ENCODE measurements at places on chromosomes 11 and 22.
A peak's percentile ranks its signal among the peaks of the same experiment; 100 is the strongest.

- DNase-seq, result no peak
These were observed 10.0 kb downstream of the PRG3 start for GRCh38 chr11:57370941-57371340.

- DNase-seq, result no peak
These were observed 232.5 kb downstream of the RAB38 start for GRCh38 chr11:87942786-87943185.

GRCh38 chr11:96098511-96099241, 174.8 kb upstream of the MTMR2 start:
- no peak for DNase-seq

DNA sequence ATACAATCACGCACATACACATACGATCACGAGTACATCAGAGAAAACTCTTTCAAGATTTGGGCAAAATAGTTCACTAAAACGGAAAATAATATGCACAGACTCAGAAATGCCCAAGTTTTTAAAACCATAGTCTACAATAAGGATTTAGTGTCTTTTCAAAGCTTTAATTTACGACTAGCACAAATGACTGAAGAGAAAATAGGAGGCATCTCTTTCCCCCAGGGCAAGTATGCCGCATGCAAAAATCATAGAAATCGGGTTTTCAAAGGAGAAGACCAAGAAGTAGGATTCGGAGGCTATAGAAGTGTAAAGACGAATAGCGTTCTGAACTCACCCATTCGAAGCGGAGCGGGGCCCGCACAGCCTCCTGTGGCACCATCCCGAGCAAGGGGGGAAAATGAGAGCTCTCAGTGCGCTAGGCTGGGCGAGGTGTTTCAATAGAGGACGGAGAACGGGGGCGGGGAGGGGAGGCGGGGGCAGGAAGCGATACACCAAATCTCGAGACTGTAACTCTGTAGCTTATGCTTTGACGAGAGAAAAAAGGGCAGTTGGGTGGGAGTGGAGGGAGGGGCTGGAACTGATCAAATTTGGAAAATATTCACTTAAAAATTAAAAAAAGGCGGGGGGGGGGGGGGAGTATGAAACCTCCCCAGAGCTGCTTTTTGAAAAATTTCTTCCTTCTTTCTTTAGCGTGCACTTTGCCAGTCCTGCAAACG, 15.8 kb downstream of the BLID start:
- DNase-seq, result peak; percentile 57

DNA sequence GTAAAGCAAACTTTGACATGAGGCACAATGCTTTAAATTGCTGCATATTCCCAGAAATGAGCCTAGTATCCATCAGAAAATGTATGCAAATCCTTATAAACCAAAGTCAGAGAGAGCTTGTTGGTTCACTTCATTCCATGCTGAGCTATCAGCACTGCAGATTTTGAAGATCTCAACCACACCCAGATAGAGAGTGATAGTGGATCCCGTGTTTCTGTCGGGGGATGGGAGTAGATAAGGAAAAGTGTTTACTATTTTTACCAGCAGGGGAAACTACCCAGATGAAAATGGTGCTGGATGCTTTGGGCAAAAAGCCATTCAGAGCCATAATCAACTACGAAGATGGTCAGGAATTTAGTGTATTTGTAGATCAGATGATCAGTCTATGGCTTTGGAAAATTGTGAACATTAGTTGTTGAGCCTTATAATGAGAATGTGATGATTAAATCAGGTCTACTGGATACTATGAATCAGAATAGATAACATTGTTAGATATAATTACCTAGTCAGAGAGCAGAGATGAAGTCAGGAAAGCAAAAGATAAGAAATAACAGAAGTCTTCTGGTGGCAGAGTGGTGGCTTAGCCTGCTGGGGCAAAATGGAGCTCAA, 10.8 kb downstream of the OR51B6 start:
- no peak for DNase-seq

GRCh38 chr11:118998822-118999221, 884 bp downstream of the CENATAC start:
- DNase-seq, result no peak

DNA sequence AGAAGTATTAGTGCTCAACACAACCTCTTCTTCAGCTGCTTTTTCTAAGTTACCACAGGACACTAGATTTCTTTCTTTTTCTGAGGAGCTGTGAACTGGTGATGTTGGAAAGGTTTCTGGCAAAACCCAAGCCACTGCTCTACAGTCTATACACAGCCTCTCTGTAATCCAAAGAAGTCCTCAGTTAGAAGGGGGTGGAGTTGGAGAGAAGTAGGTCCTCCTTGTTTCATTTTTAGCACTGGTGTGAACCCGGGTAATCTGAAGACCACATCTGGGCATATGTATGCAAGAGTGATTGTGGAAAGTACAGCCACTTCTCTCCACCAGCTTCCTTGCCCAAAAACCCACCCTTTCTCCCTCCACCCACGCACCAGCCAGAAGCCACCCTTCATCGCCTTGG, 1168.1 kb downstream of the LRRC4C start:
- DNase-seq, result no peak

GRCh38 chr22:20113551-20114310, 2.2 kb upstream of the RANBP1 start:
- DNase-seq, result no peak

DNA sequence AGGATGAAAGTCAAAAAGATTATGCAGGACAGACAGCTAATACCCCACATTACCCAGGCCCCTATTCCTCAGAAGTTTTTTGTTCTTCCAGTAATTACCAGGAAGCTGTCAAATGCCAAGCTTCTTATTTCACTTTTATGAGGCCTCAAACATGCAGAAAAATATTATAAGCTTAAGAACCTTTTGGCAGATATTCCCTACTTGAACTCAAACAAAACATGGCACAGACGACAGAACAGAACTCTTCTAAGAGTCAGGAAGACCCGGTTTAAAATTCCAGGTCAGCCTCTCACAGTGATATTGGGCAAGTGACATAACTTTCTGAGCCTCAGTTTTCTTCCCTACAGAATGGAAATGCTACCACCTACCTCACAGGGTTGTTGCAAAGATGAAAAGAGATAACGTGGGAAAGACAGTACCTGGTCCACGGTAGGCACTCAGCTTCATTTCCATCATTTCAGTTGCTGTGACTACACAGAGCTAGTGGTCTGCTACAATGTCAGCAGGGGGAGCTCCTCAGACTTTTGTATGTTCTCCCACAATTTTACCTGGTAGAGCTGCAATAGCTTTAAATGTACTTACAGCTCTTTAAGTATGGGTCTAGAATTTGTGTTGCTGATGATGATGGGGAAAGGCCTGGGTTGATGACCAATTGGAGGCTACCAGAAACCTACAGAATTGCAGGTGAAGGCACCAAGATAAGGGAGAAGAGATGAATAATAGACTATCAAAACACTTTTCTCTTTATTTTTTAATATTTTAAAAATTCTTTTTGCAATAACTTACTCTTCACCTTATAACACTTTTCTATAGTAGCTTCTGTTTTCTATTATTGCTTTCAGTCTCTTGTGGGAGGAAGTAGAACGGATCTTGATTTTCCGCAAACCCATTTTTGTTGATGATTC, 98.3 kb upstream of the CHRM4 start:
- no peak for DNase-seq

GRCh38 chr11:115527534-115528125, 23.4 kb upstream of the CADM1 start:
- DNase-seq, result no peak

- DNase-seq, result no peak
These were observed 48.7 kb downstream of the LRRC32 start for GRCh38 chr11:76621868-76622267.

DNA sequence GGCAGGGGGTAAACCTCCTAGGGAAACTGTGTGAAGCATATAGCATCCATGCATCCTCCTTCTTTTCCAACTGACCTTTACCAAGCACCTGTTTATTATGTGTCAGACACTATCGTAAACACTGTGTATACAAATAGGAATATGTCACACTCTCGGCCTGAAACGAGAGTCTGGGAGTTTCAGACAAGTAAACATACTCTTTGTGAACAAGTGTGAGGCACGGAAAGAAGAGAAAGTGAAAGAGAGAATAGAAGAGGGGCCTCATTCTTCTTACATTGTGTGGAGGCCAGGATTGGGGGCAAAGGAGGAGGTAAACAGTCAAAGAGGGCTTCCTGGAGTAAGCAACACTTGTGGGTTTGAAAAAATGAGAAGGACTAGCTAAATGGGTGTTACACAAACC, 16.4 kb downstream of the CSNK2A3 start:
- no peak for DNase-seq

DNA sequence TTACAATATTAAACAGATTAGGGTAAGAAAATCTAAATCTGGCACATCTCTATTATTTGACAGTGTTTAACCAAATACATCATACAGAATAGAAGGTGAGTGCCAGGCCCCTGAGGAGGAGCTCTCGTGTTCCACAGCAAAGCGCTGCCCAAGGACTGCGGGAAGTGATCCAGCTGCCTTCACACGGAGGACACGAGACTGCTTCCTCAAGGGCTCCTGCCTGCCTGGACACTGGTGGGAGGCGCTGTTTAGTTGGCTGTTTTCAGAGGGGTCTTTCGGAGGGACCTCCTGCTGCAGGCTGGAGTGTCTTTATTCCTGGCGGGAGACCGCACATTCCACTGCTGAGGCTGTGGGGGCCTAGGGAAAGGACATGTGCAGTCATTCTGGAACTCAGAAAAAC, 71.1 kb downstream of the NCAPD3 start:
- DNase-seq, result no peak

GRCh38 chr11:120432056-120433018, 79.2 kb upstream of the GRIK4 start:
- no peak for DNase-seq

GRCh38 chr22:26648011-26648497, 9.3 kb upstream of the MIAT start:
- DNase-seq, result no peak

DNA sequence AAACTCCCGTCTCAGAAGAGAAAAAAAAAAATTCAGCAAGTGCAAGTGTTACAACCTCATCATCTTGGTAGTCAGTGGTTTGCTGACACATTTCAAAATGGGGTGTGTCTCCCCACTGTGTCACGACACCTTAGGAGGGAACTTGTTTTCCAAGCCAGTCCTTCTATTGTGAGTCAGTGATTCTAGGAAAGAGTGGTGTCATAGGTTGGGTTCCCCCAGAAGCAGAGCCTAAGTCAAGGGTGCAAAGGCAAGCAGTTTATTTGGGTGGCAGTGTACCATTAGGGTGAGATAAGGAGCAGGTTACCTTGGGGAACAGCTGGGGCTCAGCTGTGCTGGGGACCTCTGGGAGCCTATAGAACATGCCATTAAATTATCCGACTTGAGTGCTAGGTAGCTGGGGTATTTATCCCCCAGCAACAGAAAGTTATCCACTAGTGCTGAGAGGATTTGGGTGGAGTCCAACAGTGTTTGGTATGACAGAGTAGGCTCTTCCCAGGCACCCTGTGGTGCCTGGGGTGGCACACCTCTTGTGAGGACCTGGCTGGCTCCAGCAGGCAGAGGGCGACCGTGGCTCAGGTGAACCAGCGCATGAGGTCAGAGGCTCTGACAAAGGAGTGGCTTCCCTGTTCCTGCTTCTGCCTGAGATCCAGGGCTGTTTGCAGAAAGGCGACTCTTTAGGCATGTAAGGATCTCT, 41.7 kb downstream of the KIAA1671 start:
- DNase-seq, result no peak

GRCh38 chr22:17769013-17769715, 5.1 kb downstream of the BID start:
- no peak for DNase-seq

DNA sequence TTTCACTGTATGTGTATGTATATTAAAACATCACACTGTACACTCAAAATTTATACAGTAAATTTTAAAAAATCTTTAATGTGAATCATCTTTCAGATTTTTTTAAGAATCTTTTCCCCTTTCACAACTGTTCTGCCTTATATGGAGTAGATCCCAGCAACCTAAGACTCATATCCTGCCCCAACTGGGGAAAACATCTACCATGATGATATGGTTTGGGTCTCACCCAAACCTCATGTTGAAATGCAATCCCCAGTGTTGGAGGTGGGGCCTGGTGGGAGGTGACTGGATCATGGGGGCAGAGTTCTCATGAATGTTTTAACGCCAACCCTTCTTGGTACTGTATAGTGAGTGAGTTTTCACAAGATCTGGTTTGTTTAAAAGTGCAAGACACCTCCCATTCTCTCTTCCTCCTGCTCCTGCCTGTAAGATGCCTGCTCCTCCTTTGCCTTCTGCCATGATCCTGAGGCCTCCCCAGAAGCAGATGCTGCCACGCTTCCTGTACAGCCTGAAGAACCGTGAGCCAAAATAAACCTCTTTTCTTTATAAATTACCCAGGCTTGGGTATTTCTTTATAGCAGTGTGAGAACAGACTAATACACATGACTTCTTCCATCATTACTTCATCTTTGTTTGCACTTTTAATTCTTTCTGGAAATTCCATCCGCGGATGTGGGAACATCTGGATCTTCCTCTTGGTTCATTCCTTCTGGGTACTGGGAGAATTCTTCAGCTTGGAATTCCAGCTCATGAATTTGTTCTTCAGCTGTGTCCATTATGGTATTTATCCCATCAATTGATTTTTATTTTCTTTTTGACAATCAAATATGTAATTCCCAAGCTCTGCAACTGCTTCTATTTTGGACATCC, 36.9 kb downstream of the LINC01488 start:
- DNase-seq, result no peak

- DNase-seq, result no peak
These were observed 4.6 kb upstream of the RNF185 start for GRCh38 chr22:31155422-31155821.

DNA sequence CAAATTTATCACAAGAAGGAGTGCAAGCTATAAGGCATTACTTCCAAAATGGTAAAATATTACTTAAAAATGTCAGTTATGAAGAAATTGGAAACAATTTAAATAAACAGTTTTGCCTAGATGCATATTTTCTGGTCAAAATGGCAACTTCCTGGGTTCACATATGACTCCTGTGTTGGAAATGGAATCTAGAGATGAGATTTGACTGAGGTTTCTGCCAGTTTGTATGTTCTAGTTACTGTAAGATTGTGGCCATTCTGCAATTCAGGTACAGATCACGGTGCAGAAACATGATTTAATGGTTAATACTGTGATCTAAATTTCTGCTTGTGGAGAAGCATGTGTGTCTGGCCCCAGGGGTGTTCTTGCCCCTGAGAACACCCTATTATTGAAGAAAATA, 3.4 kb upstream of the OR4C6 start:
- no peak for DNase-seq

DNA sequence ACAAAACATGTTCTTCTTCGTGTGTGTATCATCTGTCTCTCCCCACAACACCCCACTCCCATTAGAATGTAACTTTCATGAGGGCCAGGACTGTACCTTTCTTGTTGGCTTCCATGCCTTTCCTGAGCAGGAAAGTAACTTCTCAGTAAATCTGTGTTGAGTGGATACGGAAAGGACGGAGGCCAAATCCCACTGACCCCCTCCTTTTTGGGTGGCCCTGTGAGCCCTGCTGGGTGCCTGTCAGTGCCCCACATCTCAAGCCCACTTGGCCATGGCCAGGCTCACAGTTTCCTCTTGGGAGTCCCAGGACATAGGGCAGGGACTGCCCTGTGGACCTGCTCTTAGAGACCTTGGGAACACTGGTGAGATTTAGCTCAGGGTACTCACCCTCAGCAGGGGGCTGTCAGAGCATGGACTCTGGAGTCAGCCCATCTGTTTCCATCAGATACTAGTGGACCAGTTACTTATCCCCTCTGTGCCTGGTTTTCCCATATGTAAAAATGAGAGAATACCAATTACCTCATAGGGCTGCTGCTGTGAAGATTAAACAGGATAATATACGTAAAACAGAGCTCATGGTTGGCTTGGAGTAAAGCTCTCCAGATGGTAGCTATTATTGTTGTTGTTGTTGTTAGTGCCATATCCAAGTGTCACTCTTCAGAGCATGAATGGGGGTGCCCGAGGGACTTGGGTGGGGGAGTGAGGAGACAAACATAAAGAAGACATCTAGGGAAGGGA, 1.0 kb upstream of the C11orf96 start:
- no peak for DNase-seq
